ENCODE measurements at places on chromosomes 2 and 18.

DNA sequence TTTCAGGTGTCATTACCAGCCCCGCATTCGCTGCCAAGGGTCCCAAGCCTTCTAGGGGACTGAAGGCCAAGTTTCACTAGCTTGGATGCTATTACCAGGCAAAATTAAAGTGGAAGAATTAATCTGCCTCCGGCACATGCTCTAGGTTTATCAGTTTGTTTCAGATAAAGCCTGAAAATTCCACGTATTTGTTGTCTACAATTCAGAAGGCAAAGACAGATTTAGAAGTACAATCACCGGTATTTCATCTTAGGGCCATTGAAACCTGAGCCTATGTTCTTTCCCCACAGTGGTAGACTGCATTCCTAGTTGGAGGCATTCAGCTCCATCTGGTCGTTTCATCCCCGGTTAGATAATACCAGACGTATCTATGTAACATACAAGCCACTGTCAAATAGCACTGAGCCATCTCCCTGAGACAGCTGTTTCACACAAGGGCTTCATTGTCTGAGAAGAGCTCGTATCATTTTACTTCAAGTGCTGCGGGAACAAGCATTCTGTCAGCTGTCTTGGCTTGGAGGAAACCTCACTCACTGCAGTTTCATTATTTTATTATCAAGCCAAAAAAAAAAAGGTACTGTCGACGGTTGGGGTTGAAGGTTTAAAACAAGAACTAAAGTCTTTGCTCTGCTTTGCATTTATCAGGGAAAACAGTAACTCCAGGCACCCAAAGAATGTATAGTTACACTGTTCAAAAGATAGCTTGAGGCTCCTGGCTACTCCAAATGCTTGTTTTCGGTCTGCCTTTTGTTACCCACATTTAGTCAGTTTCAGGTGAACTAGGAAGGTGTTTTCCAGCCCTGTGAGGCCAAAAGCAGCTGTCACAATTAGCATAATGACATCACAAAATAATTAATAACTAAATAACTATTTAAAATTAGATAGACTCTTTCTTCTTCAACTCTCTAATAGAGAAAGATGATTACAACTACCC lies 76.7 kb downstream of the TGIF1 start:
- no peak for DNase-seq

GRCh38 chr2:47626664-47627063 lies 156.3 kb upstream of the MSH6 start:
- no peak for DNase-seq

DNA sequence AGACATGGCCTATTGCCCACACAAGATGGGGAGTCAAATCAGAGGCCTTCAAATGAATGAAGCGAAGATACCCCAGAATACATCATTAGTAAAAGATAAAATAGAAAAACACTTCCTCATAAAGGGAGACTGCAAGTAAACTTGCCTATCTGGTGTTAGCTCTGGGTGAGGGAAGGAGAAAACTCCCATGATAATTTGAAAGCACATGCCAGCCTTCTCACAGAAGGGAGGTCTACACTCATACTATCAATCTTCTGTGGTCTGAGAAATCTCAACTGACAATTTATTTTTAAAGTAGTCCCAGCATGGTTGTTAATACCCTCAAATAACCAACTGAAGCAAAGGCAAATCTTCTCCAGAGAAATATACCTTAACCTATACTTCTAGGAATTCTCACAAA lies 75.4 kb downstream of the EXOC6B start:
- DNase-seq = no peak

DNA sequence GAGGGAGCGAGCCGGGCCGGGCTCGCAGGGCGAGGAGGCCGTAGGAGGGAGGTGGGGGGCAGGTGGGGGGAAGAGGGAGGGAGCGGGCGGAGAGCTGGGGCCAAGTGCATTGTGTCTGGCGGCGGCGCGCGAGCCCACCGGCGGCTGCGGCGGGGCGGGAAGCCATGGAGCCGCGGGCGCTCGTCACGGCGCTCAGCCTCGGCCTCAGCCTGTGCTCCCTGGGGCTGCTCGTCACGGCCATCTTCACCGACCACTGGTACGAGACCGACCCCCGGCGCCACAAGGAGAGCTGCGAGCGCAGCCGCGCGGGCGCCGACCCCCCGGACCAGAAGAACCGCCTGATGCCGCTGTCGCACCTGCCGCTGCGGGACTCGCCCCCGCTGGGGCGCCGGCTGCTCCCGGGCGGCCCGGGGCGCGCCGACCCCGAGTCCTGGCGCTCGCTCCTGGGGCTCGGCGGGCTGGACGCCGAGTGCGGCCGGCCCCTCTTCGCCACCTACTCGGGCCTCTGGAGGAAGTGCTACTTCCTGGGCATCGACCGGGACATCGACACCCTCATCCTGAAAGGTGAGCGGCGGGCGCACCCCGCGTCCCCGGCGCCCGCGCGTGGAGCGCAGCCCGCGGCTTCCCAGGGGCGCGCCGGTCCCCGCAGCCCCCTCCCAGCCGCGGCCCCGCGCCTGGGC lies at the start of gene TMEM178A:
Gene TMEM178A (plus strand): TSS at position 107 of the 680 bp plus-strand sequence. CDS start 58 bp downstream, at position 165.
- no peak for DNase-seq

GRCh38 chr2:100589527-100589926 lies 26.7 kb downstream of the PDCL3 start:
- DNase-seq = no peak

Data from CD4-positive, alpha-beta T cell treated with Interleukin-6 at 100 ng/mL for 8 hours (primary cell).